ENCODE measurements at places on chromosomes 5 and 9.

DNA sequence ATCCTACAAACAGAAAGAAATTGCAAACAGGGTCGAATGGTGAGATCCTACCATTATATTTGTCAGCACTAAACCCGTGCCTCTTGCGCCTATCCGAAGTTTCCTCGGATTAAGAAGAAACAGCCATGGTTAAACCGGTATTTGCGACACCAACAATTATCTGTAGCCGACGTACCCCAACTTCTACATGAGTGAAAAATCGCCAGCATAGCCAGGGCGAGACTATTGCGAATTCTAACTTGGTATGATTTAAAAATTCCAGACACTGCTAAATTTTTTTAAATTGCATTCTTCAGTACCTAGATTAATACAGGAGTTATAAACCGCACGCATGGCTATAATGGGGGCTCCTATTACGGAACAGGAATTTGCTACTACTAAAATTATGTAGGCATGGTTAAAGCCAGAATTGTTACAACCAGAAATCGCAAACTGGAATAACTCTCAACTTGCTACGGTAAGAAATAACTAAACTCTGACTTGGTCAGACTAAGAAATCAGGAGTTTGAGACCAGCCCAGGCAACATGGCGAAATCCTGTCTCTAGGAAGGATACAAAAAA, 25.3 kb upstream of the ANXA2R start:
- no peak for DNase-seq

DNA sequence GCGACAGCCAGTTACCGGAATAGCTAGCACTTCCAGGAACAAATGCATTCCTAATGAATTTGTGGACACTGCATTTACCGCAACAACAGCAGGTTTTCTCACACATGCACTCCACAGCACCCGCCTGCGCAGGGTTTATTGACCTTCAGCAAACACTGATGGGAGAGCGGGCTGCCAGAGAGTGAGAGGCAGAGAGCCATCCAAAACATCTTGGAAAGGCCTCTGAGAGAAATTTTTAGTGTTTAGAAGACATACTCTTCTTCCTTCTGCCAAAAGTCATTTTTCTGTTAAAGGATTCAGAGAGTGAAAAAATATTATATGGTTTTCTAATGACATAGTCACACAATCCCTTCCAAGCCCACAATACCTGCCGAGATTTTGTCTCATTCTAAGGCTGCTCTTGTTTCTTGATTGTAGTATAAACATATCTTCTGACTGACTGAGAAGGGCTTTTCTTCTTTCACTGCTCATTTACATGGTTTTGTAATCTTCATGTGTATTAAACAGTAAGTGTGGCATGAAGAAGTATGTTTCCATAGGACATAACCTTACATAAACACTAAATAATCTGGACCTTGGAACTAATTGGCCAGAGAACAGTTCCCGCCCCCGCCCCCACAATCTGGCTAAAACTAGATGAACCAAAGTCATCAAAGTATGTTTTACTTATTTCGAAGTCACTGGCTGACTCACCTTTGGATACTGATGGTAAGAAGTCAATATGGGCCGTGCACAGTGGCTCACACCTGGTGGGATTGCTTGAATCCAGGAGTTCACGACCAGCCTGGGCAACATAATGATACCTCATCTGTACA, 432.5 kb upstream of the MEF2C start:
- DNase-seq = no peak

DNA sequence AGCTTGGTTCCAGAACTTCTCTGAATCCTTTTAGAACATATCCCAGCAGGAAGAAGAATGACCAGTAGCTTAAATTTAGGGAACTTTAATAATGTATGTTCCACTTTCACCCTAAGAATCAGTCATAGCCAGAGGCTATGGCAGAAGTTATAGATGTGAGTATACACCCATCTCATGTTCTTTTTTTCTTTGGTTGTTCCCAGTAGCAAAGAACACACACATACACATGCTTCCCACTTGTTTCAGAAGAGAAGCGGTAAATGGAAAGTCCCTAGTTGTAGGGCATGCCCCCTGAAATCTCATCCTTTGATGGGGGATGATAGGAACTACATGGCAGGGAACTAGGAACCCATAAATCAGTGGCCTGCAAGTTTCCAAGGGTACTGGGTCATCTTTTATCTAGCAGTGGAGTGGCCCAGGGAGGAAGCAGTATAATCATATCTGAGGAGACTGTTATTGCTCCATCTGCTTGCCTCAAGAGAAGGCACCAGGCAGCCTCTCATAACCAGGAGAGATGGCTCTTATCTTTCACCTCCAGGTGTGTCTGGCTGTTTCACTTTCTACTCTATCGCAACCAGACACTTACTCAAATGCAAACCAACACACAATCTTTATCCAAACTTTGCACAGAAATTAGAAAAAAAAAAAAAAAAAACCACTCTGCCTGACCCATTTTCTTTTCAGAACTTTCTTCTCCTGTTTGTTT, 109.5 kb downstream of the SNCAIP start:
- DNase-seq = no peak

DNA sequence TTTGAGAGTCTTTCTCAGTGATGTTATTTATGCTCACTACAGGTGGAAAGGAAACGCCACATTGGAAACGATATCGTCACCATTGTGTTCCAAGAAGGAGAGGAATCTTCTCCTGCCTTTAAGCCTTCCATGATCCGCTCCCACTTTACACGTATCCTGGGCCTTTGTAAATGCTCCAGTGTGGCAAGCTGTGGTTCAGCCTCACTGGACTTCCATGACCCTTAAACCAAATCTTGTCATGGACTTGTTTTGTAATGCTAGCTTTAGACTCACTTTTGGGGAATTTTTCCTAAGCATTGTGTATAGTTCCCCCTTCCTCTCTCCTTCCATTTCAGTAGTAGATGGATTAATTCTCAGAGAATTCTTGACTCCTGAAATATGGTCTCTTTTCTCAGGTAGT, 60.9 kb upstream of the SLC2A8 start:
- no peak for DNase-seq

GRCh38 chr5:102701748-102702147, 53.4 kb upstream of the PAM start:
- no peak for DNase-seq

- no peak for DNase-seq
Measured at GRCh38 chr9:20419533-20419932, 202.8 kb downstream of the MLLT3 start.

GRCh38 chr5:136030956-136031611, 2.3 kb downstream of the TGFBI start:
- no peak for DNase-seq

GRCh38 chr9:16126042-16126441, 573.2 kb downstream of the CCDC171 start:
- no peak for DNase-seq

DNA sequence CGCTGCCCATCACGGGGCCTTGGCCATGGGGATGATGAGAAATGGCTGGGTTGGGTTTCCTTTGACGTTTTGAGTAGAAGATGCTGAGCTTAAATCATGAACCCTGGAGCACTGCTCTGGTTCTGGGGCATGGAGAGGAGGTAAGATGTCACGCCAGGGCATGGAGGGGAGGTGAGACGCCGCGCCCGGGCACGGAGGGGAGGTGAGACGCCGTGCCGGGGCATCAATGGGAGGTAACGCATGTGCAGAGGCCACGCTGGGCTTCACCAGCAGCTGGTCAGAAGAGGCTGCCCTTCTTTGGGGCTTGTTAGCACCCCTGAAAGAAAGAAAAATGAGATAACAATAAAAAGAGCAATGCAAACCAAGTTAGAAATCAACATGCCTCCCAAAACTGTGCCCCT, 322.5 kb upstream of the IRX4 start:
- no peak for DNase-seq

- DNase-seq = no peak
Measured at GRCh38 chr5:144092508-144092907, 78.0 kb downstream of the YIPF5 start.

DNA sequence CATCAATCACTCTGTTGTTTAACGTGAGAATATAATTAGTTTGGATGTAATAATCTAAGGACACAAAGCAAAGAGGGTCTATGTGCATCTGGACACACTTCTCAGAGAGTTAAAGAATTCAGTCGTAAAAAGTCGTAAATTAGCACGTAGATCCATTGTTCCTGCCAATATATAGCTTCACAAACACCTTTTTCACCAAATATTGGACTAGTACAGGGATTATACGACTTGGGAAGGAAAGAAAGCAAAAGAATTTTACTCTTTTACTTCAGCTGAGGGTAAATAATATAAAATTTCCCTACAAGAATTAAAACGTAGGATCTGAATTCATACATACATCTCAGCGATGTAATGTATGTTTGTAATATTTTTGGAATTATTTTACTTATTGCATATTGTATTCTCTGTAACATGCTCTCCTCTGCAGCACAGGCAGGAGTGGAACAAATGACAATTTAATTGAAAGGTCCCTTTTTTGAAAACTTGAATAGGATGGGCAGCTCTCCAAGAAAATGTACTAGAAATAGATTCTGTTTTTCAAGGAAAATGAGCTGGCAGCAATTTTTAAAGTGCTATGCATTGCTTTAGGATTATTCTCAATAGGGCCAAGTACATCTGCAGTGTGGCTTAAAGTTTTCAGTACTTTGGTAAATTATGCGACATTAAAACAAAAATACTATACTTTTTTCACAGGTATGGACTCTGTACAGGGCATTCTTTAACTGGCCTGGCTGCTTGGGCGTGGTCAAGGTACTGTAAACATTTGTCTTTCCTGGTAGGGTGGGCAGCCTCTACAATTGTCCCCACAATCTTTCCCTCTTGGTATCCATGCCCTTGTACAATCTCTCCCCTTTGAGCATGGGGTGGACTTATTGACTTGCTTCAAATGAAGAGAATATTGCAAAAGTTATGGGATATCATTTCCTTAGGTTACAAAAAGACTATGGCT, 39.7 kb upstream of the HSD17B4 start:
- DNase-seq = no peak

GRCh38 chr9:108478431-108479332, 377.1 kb downstream of the ACTL7B start:
- peak; percentile 84 for DNase-seq

DNA sequence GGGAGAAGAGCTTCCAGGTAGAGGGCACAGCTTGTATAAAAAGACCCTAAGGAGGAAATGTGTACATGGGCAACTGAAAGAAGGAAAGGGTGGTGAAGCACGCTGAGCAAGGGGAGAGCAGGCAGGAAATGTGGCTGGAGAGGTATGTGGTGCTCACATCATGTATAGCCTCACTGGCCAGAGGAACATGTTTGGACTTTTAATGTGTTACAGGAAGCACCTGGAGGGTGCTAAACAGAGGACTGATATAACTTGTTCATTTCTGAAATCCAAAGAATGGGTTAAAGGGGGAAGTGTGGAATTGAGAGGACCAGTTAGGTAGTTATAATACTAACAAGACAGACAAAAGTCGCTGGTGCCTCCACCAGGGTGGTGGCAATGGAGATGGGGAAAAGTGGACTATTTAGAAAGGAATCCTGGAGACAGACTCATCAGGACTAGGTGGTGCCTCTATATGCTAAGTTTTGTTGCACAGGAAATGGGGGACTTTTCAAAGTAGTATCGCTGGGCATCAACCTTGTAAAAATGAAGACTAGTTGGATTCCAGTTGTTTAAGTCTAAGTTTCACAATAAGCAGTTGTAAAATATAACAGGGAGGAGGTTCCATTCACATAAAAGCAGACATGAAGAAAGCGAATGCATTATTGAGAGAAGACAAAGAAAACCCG, 63.1 kb upstream of the CD180 start:
- no peak for DNase-seq

DNA sequence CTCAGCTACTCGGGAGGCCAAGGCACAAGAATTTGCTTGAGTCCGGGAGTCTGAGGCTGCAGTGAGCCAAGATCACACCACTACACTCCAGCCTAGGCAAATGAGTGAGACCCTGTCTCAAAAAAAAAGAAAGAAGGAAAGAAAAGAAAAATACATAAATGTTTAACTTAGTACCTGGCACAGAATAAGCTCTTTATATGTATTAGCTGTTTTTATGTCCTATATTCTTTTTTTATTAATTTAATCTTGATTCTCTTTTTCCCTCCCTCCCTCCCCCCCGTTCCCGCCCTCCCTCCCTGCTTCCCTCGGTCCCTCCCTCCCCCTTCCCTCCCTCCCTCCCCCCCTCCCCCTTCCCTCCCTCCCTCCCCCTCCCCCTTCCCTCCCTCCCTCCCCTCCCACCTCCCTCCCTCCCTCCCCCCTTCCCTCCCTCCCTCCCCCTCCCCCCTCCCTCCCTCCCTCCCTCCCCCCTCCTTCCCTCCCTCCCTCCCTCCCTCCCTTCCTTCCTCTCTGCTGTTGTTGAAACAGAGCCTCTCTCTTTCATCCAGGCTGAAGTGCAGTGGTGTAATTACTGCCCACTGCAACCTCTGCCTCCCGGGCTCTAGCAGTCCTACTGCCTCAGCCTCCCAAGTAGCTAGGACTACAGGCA, 135.8 kb upstream of the GRHPR start:
- no peak for DNase-seq

DNA sequence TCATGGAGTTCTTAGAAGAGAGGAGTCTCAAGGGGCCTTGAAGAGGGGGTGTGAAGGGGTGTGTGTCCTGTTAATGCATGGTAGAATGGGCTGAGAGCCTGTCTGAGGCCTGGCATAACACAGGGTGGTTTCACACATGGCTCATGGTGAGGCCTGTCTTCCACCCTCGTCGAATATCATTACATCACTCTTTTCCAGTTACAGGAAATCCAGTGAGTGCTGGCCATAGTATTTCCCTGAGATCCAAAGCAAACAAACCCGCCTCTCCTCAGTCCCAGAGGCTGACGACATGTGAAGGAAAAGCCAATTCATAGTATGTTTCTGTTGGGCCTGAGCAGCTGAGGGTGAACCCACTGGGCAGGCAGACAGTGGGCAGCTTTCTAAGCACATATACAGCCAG, 159.4 kb upstream of the NR3C1 start:
- DNase-seq = no peak

GRCh38 chr5:149135536-149136201, 5.6 kb upstream of the ABLIM3 start:
- DNase-seq = peak; percentile 61

DNA sequence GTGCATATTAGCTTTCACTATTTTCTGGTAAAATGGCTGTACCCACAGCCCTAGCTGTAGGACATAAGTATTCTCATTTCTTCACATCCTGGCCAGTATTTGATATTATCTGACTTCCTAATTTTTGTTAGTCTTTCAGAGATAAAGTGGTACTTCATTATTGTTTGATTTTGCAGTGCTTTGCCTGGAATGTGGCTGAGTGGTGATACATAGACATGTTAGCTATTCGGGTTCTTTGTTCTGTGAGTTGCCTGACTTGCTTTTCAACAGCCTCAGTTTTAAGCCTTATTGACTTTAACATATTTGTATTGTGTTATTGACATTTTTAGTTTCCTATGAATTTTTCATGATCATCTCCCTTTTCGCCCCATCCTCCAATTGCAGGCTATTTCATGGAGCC, 161.1 kb downstream of the GABBR2 start:
- DNase-seq = no peak

- DNase-seq = no peak
Measured at GRCh38 chr5:38211354-38211710, 47.0 kb upstream of the EGFLAM start.

GRCh38 chr5:173891308-173892116, 3.4 kb downstream of the CPEB4 start:
- no peak for DNase-seq

- DNase-seq = no peak
Measured at GRCh38 chr9:132056717-132057560, 22.7 kb downstream of the MED27 start.

GRCh38 chr5:147805030-147805454, 22.5 kb upstream of the JAKMIP2 start:
- DNase-seq = no peak

GRCh38 chr9:70042461-70043215, 1.0 kb upstream of the MAMDC2 start:
- DNase-seq = no peak
